Stimulated activated CD8-positive, alpha-beta memory T cell treated with anti-CD3 and anti-CD28 coated beads, Interleukin-4, amount 100 ng/mL, for 1 hour (primary cell): ENCODE measurements at places on chromosomes 7 and 10.

GRCh38 chr10:71761105-71761511 is 12.2 kb downstream of the VSIR start:
- DNase-seq: no peak

DNA sequence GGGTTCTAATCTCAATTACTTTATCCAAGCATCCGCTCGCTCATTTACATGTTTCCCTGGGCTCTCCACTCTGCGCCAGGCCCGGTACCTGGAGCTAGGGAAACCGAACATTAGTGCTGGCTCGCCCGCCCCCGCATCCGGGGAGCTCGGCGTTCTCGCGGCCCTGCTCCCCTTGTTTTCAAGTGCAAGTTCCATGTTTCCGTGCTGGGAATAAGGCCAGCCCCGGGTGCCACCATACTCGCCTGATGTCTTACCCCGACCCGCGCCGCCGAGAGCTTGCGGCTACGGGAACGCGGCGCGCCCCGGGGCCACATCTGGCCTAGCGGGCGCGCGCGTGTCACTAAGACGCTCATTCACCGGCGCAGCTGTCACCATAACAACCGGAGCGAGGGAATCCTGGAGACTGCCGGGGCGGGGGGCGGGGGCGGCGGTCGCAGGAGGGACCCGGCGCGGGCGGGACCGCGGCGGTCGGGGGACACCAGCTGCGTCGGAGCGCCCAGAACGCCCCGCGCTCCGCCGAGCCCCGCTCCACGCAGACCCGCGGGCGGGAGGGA is at the start of gene NEURL1:
Gene NEURL1 (plus strand): TSS at position 344 of the 554 bp plus-strand sequence. CDS start 683 bp downstream, outside the sequence.
- no peak for DNase-seq

DNA sequence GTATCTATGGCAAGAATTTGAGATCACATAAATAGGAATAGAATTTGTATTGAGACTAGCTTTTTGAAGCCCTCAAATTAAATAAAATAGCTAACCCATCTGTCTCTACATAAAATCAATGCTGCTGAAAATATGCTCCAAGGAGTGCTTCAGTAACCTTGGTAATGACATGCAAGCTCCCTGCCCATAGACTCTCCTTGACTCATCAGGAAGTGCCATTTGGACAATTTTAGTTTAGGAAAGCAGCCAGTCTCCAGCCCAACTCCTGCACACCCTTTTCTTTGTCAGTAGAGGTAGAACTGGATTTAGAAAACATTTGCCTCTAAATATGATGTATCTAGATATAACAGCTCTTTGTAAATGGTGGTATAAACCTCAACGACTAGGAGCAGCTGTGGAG is 69.9 kb upstream of the PTPRZ1 start:
- no peak for DNase-seq

DNA sequence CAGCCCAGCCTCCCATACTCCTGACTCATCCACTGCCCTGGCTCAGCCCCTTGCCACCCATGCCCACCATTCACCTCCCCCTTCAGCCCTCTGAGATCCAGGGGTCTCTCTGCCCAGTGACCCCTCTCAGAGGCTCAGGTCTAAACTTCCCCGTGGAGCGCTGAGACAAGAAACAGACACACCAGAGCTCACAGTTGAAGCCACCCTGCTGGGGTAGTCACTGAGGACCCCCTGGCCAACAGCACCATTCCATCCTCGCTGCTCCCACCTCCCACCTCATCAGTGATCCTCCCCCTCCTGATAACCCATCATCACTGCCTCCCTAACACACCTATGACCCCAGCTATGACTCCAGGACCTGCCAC is 100.7 kb downstream of the GRID1 start:
- DNase-seq: no peak

GRCh38 chr7:15494711-15495110 is 67.1 kb downstream of the AGMO start:
- DNase-seq: no peak

DNA sequence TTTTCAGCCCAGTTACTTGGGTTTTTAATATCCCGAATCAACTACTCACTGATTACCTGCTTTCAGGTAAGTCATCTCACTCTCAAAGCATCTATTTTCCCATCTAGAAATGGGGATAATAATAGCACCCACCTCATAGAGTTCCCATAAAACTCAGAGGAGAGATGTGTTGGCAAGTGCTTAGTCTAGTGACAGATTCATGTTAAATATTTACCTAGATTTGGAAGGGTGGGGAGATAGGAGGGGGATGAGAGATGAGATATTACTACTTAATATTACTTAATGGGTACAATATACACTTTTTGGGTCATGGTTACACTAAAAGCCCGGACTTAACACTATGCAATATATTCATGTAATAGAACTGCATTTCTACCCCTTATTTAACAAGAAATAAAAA is 7.0 kb upstream of the A1CF start:
- DNase-seq: no peak

GRCh38 chr7:129821476-129821875 is 131.3 kb downstream of the UBE2H start:
- no peak for DNase-seq

GRCh38 chr7:125412890-125413665 is 483.5 kb upstream of the POT1 start:
- DNase-seq: no peak

- DNase-seq: no peak
These were observed 630.0 kb upstream of the FOXK1 start for GRCh38 chr7:4052130-4052529.

DNA sequence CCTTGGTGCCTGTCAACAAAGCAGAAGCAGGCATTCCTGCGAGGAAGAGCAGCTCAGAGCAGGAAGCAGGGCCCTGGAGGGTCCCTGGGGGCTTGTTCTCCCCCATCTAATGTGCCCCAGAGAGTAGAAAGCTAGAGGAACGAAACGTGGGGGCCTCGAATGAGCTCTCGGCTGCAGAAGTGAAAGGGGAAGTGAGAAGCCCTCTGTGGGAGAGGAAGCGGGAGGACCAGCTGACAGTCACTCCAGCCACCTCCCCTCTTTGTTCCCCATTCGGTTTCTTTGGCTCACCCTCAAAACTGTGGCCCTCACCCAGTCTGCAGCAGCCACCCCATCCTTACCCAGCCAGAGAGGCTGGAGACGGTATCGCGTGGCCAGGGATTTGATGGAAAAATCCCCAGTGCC is 25.0 kb downstream of the C10orf105 start:
- no peak for DNase-seq

DNA sequence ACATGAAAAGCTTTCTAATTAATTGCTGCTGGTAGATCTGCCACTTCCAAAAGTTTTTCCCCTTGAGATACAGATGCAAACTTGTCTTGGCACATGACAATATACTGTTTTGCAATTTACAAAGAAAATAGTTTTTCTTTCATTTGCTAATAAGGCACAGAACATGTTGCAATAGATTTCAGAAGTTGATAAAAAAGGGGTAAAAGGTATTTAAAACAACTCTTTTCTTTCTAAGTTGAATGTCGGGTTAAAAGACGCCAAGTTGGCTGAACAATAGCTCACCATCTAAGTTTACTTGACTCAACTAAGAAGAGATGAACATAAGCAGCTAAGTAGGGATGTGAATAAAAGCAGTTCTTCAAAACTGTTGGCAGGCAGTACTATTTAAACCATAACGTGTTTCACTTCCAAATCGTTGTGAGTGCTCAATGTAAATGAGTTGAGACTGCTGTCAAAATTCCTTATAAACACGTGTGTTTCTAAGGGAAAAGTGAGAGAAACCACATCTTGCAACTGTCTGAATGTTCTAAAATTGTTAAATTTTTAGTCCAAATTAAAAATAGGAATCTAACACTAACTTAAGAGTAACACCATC is 14.5 kb upstream of the THSD7A start:
- DNase-seq: no peak

DNA sequence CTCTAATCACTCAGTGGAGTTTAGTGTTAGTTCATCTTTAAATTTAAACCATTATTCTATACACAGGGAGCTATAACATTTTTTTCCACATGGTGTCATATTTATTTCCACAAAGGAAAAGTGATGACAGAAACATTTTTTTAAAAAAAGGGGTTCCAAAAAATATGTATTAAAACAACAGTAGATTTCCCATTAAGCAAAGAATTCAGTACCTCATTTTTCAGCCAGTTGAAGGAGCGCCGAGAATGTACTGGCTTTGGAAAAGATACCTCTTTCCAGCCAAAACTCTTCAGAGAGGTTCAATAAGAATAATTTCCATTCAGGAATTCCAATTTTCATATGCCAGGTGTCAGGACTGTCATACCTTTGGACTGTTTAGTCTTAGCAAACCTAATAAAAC is 250.5 kb upstream of the MEOX2 start:
- DNase-seq: no peak

DNA sequence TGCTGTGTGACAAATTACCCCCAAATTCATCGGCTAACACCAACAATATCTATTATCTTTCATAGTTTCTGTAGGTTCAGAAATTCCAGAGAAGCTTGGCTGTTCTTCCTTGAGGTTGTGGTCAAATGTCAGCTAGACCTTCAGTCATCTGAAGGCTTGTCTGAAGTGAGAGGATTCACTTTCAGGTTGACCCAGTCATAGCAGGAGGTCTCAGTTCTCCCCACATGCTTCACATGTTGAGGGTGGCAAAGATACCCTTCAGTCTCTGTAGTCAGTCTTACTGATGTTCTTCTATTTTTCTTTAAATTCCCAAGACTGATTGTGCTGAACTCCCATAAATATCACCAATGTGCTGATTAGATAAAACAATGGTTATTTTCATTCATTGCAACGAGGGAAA is 1692.0 kb downstream of the REEP3 start:
- no peak for DNase-seq

- no peak for DNase-seq
These were observed 27.6 kb downstream of the COBL start for GRCh38 chr7:51288896-51289622.

- DNase-seq: no peak
These were observed 162.4 kb downstream of the NOC3L start for GRCh38 chr10:94200146-94200837.

GRCh38 chr10:18219146-18219545 is 78.9 kb downstream of the CACNB2 start:
- DNase-seq: no peak

GRCh38 chr10:98901441-98902110 is 334.1 kb downstream of the HPSE2 start:
- DNase-seq: no peak

GRCh38 chr10:104326991-104327610 is 11.2 kb downstream of the ITPRIP start:
- DNase-seq: no peak

GRCh38 chr7:157704365-157704764 is 367.6 kb downstream of the DNAJB6 start:
- no peak for DNase-seq

DNA sequence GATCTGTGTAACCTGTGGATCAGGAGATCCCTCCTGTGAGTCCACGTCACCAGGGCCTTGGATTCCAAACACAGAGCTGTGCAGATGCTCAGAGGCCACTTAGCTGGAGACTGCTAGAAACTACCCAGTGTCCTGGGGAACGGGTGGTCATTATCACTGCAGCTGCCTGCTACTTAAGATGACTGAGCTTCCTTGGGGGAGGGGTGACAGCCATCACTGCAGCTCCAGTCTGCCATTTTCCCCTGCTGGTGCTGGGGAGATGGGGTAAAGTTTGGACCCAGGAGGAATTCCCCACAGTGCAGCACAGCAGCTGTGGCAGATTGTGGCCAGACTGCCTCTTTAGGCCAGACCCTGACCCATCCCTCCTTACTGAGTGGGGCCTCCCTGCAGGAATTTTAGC is 78.8 kb upstream of the VOPP1 start:
- DNase-seq: no peak

DNA sequence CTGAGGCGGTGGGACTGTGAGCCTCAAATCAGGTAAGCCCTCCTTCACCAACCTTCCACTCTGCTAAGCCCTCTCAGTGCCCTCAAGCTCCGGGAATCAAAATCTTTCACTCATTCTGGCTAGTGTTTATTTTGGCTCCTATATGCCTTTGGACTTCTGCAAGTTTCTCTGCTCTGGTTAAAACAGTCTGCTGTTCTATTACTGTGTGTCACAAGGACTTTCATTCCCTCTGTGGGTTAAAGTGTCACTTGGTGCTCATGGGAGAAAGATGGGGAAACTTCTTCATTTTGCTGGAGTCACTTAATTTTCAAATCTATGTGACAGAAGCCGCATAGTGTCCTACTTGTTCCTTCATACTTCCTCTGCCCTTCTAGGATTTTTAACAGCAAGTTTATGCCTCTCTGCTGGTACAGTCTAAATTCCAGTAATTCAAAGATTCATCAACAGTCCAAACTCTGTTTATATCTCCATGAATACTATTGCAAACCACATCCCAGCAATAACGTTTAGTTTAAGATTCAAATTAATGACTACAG is 61.3 kb downstream of the CD36 start:
- DNase-seq: no peak

GRCh38 chr10:73964743-73965142 is 33.2 kb upstream of the VCL start:
- DNase-seq: no peak
